Left renal cortex interstitium (tissue), 4 donors: ENCODE measurements at places on chromosomes 12 and 14.

DNA sequence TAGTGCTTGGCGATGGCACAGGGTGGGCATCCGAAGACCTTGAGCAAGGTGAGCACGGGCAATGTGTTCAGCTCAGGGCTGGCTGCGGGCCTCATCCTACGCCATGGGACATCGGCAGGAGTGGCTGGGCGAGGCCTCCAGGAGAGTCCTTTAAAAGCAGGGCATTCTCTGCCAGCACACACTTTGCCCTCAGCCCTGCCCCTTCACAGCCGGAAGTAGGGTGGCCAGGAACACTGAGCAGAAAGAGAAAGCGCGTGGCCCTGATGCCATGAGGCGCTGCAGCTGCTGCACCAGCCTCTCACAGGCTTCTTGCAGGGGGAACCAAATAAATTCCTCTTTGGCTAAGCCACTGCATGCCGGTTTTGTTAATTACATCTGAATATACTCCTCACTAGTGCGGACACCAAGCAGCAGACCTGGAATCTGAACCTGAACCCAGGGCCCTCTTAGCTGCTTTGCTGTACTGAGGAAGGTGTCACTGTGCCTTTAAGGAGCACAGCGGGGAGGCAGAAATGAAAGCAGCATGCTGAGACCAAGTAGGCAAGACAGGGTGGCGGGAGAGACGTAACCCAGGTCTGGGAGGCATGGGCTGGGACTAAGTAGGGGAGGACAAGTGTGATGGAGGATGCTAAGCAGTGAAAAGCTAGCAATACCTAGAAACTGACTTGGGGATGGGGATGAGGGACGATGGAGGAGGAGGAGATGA lies 155.2 kb downstream of the TTC7B start:
- no peak for DNase-seq

DNA sequence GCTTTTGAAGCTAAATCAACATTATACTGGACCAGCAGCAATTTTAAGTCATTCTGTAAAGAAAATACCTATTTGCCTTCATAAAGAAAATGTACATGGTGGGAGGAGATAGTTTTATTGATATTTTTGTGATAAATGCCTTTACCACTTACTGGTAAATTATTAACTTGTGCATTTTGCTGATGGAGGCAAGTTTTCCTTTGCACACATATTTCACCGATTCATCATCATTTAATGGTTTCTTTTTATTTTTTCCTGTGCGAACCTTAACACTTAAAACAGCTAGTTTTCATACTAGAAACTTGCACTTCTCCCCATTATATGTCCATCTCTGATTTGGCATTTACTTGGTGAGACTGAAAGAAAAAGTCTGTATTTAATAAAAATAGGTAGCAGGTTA lies 239.3 kb downstream of the TRHDE start:
- DNase-seq, result no peak

GRCh38 chr14:38994731-38995130 lies 108.3 kb downstream of the SEC23A start:
- DNase-seq, result no peak

DNA sequence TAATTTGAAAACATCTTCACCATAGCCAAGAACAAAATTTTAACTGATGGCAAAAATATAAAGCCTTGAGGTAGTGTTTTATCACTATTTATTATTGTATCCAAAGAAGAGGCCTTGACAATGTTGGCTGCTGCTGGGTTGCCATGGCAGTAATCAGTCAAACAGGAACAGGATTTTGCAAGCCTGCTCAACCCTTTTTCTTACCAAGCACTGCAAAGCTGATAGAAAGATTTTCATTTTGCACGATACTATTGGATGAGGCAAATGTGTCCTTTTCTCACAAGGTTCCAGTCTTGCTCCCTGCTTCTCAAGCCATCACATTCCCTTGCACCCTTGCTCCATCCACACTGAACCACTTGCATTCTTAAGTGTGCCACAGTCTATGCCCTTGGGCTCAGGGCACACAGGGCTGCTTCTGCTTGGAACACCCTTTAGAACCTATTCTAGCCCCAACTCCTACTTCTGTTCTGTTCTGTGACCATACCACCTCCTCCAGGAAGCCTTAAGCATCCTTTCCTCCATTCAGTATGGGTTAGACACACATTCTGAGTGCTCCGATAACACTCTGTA lies 76.5 kb upstream of the AMIGO2 start:
- DNase-seq, result no peak

DNA sequence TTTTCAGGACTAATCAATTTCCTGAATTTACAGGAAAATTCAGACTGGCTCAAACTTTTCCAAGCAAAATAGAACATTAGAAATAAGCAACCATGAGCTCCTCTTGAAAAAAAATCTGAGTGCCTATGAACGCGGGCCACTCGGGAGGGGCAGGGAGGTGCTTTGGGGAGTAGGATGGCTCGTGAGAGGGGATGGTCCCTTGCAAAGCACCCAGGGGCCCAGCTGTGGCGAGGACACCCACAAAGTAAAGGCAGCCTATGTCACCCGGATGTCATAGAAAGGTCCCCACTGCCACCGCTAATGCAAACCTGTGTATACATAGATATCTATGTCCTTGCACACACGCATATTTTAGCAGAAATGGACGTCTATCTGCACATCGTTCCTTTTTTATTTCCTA lies 309.9 kb downstream of the ADGRD1 start:
- DNase-seq, result no peak

- DNase-seq, result no peak
Measured at GRCh38 chr14:36866867-36867266, 205.2 kb downstream of the PAX9 start.

- DNase-seq, result no peak
Measured at GRCh38 chr12:106118-106591, 39.6 kb downstream of the IQSEC3 start.

DNA sequence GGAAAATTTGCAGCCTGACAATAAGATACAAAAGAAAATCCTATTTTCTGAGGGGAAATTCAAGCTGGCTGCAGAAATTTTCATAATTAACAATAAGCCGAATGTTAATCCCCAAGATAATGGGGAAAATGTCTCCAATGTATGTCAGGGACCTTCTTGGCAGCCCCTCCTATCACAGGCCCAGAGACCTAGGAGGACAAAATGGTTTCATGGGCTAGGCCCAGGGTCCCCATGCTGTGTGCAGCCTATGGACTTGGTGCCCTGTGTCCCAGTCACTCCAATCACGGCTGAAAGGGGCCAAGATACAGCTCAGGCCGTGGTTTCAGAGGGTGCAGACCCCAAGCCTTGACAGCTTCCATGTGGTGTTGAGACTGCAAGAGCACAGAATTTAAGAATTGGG lies 11.2 kb downstream of the C12orf50 start:
- no peak for DNase-seq

DNA sequence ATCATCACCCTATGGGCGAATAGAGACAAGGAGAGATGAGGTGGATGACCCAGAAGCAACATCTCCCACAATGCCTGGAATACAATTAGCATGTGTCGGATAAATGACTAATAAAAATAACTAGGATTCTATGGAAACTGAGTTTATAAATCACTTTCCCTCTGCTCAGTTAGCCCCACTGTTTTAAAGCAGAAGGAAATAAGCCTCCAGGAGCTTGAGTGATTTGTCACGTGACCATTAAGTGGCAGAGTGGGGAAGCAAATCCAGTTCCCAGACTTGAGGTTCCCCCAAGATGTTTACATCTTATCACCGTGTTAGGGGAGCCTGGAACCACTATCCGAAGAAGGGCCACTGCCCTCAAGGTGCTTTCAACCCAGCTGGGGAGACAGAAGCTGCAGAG lies 136.5 kb upstream of the CCND2 start:
- DNase-seq, result no peak

- DNase-seq, result no peak
Measured at GRCh38 chr12:57613427-57614109, 2.3 kb downstream of the ARHGEF25 start.

DNA sequence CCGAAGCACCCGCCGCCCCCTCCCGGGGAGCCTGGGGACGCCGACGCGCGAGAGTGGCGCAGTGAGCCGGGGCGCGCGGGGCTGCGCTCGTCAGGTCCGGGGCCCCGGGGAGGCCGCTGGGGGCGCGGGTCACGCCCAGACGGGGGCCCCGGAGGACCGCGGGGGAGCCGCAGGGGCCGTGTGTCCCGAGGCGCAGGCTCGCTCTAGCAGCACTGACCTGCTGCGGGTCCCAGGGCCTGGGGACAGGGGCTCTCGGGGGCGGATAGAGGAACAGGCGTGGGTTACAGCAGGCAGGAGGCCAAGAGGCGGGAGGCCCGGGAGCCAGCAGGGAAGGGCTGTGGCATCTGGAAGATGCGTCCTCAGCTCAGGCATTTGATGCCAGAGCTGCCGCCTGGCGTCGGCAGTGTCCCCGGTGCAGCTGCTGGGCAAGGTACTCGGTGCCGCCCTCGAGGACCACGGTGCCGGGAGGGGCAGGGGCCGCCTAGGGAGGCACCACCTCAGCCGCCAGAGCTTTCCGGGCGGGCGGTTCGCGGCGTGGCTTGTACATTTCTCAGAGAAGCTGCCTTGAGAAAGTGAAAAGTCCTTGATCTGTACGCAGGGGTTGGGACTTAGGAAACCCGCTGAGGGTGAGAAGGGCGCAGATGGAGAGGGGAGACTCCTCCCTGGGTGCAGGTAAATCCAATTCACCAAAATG lies 1.2 kb downstream of the WNT5B start:
- DNase-seq, result no peak

DNA sequence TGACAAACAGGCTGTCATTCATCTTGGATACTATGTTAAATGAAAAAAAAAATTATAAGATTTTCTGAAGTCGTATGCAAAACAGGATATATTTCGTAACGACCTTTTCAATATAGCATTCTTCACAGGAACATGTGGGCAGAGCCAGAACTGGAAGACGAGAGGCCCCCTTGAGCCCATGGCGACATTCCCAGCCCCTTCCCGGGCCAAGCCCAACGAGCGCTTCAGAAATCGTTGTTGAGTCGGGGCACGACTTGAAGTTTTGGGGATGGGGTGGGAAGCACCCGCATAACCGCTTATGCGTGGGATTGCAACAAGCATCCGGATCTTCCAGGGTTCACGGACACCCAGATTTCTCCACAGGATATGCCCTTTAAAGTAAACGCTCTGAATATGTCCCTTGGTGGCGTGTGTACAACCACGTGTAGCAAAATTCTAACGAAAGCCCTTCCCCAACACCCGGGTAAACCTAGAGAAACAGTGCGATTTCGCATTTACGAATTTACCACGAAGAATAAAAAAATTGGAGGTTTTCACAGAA lies 736 bp downstream of the C14orf39 start:
- DNase-seq, result no peak

DNA sequence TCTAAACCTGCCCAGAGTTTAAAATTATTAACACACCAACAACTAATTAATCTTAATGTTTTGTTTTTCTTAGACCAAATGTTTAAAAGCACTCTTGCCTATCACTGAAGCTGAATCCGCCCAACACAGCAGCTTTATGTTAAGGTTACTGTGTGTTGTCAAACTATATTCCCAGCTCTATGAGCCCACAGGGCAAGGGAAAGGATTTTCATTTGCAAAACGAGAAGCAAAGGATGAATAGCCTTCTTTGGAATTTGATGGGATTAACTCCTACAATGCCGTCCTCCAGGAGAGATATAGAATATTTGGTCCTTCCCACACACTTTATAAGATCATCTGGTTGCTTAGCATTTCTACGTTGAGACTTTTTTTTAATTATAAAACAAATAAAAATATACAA lies 43.7 kb downstream of the DUSP16 start:
- no peak for DNase-seq

DNA sequence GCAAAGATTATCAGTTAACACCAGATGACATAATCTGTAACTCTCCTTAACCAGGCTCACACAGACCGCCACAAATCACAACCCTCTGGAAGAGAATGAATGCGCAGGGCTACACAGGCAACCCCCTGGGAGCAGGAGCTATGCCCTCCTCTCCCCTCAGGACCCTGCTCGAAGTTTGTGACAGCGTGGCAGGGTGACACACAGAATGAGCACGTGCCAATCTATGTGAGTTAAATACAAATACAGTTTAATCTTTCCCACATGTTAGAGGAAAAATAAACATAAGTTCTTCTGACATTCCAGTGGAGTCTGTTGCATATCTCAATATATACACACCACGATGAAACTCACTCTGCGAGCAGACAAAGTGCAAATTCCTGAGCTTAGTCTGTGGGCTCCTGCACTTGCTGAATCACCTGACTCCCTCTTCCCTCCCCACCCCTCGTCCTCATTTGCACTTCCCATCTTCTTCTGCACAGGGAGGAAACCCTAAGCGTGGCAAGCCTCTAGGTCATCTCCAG lies 37.6 kb downstream of the BCAT1 start:
- DNase-seq, result no peak

GRCh38 chr12:104515899-104516298 lies 59.2 kb downstream of the CHST11 start:
- no peak for DNase-seq

DNA sequence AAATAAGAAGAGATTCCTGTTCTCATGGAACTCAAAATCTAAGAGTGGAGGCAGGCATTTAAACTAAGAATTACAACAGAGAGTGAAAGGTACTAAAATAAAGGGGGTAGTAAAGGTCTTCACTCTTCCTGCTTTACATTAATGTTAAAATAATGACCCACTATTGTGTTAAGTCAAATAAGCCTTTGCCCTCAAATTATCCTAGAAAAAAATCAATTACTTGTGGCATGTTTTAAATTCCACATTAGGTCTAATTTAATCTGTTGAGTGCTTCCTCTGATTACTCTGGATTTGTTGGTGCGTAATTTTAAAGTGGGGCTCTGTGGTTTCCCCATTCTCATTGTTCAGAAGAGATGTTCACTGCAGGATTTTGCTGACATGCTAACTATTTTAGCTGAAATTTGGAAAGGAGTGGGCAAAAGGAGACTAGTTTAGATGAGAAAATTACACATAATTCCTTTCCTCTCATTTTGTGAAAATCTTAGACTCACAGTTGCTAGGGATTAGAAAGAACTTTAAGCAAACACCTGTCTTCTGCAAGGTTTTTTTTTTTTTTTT lies 35.5 kb downstream of the BTG1 start:
- no peak for DNase-seq

DNA sequence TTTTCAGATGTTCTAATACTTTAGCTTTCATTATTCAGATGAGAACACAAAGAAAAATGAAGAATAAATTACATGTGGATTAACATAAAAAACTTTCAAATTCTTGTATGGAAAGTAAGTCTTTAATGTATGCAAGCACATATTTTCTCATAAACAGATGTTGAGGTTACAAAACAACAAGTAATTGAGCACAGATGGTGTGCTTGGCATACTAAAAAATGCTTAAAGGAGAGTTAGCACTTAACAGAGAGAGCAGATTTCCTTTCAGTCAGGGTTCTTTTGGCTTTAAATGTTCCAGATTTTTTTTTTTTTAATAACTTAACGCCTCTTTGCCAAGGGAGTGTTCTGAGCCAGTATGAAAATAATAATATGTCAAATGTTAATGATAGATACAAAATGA lies 96.0 kb downstream of the RASSF9 start:
- no peak for DNase-seq

DNA sequence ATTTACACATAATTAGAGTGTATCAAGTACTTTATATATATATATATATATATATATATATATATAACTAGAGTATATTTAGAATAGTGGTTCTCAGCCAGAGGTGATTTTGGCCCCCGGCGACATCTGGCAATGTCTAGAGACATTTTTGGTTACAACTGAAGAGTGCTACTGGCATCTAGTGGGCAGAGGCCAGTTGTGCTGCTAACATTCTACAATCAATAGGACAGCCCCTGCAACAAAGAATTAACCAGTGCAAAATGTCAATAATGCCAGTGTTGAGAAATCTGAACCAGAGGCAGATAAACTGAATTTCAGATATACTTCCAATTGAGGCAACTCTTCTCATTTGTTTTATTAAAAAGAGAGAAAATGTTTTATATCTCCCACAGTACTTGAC lies 8.9 kb downstream of the GTF2A1 start:
- DNase-seq, result no peak
